Thoracic aorta (tissue), 2 donors: ENCODE measurements at places on chromosomes 4 and X.

DNA sequence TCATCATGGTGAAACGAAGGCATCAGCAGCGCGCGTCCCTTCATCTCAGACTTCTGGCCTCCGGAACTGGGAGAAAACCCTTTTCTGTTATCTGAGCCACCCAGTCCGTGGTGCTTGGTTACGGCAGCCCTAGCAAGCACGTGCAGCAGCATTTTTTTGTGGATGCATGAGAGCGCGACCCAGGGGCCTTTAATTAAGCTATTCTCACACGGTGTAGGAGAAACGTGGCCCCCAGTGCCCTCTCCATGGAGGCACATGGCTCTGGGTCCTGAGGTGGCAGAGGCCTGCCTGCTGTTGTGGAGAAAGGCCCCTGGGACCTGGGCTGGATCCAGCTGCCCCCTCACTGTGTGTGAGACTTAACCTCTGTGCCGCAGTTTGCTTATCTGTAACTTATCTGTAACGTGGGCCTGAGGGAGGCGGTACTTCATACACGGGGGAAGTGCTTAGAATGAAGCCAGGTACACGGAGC, 9.5 kb downstream of the CLCN4 start:
- no peak for DNase-seq

GRCh38 chrX:135346975-135347374, 37.7 kb downstream of the ETDC start:
- no peak for DNase-seq

DNA sequence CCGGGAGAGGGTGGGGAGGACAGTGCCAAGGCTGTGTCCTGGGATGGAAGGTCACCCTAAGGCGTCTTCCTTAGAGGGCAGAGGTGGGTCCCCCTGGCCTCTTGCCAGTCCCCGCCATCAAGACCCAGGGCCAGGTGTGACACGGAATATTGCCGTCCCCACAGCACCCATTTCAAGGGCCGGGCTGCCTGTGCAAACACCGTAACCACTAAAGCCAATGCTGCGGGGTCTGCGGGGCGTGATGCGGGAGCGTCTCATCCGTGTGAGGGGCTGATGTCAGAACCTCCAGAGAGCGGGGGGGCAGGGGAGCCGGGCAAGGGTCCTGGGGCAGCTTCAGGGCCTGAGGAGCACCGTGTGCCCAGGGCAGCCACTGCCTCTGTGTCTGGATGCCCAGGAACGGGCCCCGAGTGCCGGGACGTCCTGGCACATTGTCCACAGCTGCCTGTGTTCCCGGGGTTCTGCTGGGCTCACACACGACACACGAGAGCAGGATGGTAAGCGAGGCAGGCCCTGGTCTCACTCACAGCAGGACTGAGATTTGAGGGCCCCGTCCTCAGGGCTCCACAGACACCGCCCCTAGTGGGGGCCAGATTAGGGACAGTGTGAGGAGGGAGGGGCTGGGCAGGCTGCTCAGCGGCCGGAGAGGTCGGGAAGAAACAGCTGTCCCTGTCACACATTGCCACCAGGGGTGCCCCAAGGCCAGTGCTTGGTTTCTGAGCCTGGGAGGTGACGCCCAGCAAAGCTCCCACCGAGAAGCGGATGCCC, 29.2 kb downstream of the NKX1-1 start:
- no peak for DNase-seq

DNA sequence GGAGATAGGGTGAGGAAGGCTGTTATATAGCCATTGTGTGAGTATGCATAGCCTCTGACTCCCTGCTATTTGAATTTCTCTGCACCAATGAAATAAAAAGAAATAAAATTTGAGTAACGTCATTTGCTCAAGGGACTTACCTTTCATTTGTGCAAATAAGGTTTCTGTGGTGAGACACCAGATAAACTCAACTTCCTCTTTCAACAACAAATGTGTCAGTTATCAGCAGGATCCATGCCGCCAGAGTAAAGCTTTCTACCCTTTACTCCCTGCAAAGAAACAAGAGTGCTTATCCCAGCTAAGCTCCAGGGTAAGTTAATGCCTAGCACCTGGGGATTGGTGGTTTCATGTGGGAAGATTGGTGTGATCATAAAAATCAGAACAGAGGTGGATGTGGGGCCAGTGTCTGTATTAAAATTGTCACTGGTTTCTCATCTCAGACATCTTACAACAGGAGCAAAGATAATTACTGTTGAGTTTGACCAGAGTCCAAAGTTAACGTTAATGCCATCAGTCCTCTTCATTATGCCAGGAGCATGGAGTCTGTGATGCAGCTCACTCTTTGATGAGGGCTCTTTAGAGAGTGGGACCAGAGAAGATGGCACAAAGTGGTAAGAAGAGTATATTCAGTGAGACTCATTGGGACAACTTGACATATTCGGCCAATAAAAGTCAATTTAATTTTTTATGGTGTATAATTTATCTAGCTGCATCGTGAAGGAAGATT, at the start of gene P2RY10:
Gene P2RY10, plus strand, starts transcription at position 206 of the 727 bp plus-strand sequence. CDS start 15,130 bp downstream, outside the sequence.
- DNase-seq, result no peak

DNA sequence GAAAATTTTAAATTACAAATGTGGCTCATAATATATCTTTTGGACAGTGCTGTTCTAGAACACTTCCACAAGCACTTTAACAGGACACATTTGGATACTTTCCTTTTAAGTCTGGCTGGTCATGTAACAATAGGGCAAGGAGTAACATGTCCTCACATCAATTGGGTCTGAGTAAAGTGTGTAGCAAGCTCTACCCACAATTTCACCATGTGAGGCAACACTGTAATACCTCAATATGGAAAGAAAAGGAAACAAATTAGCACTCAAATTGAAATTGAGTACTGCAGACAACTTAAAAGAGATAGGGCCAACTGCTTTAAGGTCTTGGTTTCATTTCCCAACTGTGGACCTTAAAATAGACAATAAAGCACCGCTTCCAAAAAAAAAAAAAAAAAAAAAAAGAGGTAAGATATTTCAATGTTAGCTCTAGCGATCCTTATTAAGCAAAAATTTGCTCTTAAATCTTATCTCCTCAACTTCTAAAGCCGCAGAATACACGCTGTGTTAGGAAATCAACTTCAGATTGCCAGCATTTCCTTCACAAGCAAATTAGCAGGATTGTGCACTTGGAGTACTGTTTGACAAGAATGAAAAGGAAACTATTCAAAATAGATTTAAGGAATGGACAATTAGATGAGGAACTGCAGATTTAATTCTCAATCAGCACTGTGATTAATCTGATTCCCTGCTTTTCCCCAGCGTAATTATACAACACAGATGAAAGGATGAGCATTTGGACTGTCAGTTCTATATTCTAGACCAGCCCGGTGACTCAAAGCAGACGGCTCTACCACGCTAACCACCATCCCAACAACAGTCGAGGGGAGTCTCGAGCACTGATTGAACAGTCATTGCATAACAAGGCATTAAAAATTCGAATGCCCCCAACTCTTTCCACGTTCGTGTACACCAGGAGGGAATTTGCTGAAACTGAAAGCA, 1.6 kb downstream of the CASK start:
- no peak for DNase-seq

GRCh38 chrX:10828036-10828435, 207.7 kb upstream of the MID1 start:
- no peak for DNase-seq

DNA sequence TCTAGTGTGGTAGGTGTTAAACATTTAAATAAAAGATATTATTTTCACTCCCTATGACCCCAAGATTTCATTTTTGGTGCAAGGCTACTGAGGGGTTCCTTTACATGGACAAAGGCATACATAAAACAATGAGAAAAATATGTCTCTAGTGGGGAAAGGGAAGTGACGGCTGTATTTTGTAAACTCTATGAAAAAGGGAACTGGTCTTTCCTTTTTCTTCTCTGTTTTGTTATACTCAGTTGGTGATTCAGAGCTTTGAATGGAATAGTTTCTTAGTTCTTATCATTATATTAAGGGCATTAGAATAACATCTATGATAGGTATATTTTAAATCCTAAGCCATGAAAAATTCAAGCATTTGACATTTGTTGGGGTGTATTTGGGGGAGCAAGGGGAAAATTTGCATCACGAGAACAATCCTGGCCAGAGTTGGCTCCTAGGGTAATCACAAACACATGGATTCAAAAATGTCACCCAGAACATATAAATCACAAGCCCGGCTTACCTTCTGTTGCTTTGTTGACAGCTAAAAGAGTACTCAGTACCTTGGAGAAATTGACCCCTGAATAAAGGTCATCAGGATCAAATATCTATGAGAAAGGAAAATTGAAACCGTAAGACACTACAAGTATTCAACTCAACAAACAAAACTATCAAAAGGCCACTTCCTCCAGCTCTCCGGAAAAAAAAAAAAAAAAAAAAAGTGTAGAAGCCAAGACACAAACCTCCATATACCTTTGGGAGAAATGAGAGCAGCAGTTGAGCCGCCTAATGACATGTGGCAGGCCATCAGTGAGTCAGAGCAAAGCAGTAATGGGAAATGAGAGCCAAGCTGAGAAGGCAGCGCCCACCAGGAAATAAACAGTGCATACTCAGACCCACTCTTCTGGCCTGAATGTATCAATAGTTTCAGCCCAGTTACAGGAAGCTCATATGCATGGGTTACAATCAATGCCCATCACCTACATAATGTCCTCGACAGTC, 33.4 kb downstream of the ARHGEF6 start:
- DNase-seq, result no peak

DNA sequence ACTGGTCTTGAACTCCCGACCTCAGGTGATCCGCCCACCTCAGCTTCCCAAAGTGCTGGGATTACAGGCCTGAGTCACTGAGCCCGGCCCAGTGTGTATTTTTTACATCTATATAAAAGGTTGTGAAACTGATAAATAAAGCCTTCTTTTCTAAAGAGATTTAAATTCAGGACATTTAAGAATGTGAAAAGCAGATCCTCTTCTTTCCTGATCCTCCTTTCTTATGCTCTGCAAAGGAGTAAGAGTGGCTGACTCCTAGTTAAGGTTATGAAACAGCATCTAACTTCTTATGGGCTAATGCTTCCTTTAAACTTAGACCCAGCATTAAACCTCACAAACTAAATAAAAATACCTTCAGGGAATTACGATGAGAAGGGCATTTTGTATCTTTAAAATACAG, 197.7 kb upstream of the MAB21L2 start:
- no peak for DNase-seq

GRCh38 chrX:68490644-68491043, 8.2 kb upstream of the YIPF6 start:
- no peak for DNase-seq
